A549 treated with CORT108297 at 1 μM for 4 hours (cell line): ENCODE measurements at places on chromosomes 12 and 14. TPM values are rescaled to one million over a fixed set of nuclear protein-coding genes. Genes with fewer than 3 reads are reported as not detected.

Gene NANOG
- total RNA-seq = not detected in 5 replicates

Gene LMO3
- total RNA-seq = not detected in 5 replicates

Gene GPATCH2L
- 17.9 to 27.1 TPM (median 24.1 TPM) in 5 replicates for total RNA-seq

Gene GUCY2C
- total RNA-seq = 0.02 TPM in 2 of 5 replicates, not detected in the others

Gene AQP6
- total RNA-seq = not detected in 5 replicates

Gene TAS2R43
- not detected in 5 replicates for total RNA-seq

Gene LRRIQ1
- 0.73 to 1.4 TPM (median 0.89 TPM) in 5 replicates for total RNA-seq

Gene BIN2
- total RNA-seq = 0.07 to 0.15 TPM (median 0.10 TPM) in 5 replicates
